ENCODE measurements at places on chromosomes 6 and 20.

DNA sequence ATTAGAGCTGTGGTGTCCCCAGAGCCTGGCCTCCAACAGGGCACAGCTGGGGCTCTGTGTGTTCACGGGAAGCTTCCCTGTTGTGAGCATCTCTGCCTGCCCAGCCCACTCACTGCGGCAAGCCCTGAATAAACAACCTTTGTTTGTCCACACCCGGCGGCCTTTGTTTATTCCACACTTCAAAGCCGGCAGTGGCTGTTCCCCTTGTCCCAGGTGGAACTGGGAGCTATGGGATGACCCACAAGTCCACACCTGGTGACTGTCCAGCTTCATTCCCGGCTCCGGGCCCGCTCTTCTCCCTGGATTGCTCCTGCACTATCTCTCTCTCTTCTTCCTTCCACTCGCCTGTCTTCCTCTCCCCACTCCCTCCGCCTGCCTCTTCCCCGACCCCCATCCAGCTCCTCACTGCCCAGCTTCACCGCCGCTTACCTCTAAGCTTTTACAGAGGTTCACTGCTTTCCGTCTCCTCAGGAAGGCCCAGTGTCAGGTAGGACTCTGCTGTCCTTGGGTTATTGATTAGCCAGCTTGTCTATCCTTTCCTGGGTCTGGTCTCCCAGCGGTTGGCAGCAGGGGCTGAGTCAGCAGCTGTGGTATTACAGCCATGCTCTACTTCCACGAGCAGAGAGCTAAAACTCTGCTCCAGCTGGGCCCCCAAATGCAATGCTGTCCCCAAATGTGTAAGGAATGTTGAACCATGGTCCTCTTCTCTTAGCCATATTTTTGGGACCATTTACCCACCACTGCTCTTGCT lies 17.8 kb downstream of the DACT2 start:
- no peak for DNase-seq

DNA sequence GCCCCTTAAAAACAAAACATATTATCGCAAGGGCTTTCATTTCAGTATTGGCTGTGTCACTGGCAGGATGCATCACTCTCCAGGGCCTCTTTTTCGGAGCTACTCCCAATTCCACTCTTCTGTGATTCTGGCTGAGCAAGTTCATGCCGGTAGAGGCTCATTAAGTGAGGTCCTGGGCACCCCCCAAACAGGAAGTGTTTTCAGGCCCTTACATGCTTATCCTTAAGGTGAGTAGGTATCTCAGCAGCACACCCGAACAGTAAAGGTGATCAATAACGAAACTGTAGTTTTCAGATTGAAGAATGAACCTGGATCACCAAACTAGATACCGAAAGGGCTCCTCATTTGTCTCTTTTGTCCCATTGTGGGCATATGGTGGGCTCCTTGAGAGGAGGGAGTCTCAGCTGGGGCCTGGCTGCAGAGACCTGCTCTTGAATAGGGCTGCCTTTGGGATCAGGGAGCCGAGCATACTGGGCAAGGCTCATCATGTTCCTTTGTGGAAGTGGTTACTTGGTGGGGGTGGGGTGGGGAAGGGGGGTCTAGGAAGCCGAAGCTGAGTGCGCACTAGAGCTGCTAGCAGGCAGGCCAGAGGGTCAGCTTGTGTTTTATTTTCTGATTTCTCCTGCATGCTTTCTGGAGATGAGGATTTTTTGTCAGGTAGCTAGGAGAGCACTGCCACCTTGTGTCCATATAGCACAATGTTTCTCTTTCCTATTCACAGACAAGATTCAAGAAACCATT lies 65.2 kb downstream of the CDS2 start:
- no peak for DNase-seq

DNA sequence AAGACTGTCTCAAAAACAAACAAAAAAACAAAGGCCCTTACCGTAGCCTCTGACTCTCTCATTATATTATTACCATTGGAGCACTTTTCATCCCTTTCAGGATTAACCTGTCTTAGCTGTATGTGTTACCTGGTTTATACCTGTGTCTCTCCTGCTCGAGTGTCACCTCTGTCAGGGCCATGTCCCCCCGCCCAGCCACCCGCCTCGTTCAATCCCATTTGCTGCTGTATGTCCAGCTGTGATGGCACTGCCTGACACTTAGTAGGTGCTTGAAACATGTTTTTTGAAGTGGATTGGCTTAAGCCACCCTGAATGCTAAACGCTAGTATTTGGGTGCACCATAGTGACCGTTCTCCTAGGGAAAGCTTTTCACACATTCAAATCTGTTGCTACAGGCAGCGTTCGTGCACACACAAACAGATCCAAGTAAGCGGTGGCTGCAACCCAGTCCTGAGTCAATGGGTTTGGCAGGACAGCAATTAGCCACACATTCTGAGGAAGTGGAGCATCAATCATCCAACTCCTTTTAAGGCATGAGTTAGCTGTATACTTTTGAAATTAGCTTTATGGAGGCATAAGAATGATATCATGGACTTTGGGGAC lies 98.9 kb upstream of the ZNF217 start:
- no peak for DNase-seq

DNA sequence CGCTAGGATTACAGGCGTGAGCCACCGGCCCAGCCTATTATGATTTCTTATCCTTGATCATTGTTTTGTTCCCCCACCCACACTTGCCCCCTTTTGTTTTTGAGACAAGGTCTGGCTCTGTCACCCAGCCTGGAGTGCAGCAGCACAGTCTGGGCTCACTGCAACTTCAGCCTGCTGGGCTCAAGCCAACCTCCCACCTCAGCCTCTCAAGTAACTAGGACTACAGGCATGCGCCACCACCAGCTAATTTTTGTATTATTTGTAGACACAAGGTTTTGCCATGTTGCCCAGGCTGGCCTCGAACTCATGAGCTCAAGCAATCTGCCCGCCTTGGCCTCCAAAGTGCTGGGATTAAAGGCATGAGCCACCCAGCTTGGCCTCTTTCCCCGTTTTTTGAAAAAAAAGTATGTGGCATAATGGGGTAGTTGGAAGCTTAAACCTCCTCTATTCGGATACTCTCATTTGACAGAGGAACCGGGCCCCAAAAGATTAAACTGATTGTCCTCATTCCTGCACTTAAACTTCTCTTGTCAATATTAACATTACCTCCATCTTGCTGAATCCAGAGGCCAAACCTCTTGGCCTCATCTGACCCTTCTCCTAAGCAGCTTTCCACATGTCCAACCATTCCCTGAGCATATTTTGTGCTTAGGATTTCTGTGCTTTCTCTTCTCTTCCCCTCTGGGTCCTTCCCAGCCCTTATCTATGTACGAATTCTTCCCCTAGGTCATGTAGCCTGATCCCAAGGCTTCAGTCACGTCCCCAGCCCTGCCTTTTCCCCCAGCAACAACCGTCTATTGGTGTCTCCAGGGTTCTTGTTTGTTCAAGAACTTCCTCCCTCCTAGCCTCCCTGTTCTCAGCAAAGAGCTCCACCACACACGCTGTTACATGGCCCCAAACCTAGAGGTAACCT lies 6.1 kb upstream of the EZR start:
- DNase-seq, result no peak

DNA sequence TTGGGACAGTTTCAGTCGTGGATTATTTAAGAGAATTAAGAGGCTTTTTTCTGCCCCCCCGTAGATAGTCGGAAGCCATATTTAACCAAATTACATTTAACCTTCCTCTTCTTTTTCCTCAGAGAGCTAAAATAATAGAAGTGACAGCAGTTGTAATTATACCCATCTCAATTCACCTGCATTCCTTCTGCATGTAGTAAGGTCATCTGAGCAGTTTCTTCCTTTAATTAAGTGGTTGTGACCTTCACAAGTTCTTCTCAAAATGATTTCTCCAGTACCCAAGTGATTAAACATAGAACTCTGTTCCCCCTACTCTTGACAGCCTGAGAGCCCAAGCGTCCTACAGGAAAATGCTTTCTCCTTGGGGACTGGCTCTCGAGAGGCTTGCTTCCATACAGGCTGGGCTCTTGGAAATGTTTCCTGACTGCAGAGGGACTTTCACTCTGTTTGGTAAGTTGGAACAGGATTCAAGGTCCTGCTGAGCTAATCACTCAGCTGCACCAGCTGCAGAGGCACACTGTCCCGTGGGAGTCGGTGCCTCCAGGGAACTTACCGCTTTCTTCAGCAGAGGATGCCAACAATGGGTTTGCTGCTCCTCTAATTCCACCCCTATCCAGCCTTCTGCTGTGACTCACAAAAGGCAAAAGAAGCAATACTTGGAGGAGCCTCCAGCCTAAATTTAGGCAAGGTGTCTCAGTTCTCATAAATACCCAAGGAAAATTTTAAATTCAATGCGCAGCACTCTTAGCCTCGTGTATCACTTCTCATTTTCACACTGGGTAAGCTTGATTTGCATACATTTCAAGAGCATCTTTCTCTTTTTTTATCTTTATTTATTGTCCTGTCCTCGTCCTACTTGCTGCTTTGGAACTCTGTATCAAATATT lies 414.9 kb downstream of the KIF16B start:
- no peak for DNase-seq

DNA sequence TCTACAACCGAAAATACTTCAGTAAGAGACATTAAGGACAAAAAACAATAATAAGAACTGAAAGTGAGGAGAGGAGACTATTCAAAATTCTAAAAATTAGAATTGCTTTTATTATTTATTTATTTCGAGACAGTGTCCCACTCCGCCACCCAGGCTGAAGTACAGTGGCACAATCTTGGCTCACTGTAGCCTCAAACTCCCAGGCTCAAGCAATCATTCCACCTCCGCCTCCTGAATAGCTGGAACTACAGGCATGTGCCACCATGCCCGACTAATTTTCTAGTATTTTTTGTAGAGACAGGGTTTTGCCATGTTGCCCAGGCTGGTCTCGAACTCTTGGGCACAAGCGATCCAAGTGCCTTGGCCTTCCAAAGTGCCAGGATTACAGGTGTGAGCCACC lies 123.1 kb downstream of the RNGTT start:
- no peak for DNase-seq

DNA sequence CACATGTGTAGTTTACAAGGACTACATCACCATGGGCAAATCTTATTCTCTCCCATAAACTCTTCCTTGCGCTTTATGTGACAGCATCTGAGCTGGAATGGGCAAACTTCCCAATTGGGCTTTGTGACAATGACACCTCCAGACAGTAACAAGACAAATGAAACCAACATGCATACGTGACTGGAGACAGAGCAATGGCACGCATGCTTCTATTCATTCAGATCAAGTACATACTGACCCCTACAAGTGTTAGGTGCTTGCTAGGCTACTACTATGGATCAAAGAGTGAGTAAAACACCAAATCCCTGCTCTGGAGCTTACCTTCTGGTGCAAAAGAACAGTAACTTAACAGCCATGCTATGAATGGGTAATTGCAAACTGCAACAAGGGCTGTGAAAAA lies 394.9 kb downstream of the BTBD9 start:
- no peak for DNase-seq

GRCh38 chr20:54042021-54042420 lies 28.4 kb downstream of the BCAS1 start:
- no peak for DNase-seq
